ENCODE measurements at places on chromosomes 11 and 22.
A peak's percentile ranks its signal among the peaks of the same experiment; 100 is the strongest.

GRCh38 chr22:29693161-29693560, 26.6 kb upstream of the CABP7 start:
- no peak for DNase-seq

- DNase-seq, result no peak
Measured at GRCh38 chr11:4672470-4672869, 25.2 kb downstream of the OR51E2 start.

DNA sequence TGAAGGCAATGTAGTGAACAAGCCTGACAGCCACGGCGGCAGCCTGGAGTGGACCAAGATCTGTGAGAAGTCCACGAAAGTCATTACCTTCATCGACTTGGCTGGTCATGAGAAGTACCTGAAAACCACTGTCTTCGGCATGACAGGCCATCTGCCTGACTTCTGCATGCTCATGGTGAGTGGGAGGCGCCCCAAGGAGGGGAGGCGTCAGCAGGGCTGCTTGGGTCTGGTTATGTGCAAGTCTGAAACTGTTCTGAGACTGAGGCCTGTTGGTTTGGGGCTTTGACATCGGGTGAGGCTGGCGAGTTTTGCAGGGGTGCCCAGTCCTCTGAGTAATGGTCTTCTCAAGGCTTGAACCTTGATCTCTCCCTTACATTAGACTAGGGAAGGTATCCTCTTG, 11.1 kb downstream of the GTPBP1 start:
- no peak for DNase-seq

DNA sequence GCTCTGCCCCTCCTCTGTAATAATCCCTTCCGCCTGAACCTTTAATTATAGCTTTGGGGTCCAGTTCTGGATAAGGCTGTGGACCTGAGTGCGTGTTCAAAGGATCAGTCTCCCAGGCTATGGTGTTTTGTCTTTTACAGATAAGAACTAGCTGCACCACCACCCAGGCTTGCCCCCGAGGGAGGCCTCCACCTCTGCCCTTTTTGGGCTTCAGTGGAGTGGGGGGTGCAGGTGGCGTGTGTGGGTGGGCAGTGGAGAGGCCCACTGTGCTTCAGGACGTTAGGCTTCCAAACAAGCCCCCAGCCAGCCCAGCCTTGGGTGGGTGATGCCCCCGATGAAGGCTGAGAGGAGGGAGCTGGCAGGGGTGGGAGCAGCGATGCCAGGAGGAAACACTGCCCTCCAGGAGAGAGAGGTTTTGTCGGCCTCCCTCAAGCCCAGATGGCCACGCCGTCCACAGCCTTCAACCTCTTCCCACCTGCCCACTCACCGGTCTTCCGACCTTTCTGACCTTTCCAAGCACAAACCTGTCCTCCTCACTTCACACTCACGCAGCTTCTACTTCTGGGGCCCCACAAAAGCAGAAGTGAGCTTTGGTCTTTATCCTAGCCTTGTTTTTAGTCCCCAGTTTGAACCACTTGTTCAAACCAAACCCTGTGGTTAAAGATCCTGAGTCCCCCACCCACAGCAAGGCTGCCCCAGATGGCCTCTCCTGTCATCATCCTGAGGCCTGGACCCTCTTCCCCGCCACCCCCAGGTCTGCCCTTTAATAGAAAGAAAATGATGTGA, 20.4 kb downstream of the PSMD13 start:
- no peak for DNase-seq

GRCh38 chr22:38435010-38435409, 20.0 kb downstream of the KCNJ4 start:
- DNase-seq, result no peak

DNA sequence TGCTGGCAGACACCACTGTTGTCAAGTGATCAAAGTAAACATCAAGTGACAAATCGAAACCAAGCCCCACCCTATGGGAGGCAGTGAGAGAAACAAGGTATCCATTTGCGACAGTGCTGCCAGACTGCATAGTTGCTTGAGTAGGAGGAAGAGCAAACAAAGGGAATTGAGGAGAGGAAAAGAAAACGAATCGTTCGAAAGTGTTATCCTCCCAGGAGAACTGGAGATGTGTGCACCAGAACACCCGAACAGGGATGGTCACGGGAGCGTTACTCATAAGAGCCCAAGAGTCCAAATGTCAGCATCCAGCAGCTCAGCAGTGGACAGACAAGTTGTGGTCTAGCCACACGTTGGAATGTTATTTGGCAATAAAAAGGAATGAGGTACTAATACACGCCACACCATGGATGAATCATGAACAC, 58.4 kb upstream of the NUP50 start:
- no peak for DNase-seq

GRCh38 chr22:39250131-39250530, 5.3 kb upstream of the PDGFB start:
- no peak for DNase-seq

DNA sequence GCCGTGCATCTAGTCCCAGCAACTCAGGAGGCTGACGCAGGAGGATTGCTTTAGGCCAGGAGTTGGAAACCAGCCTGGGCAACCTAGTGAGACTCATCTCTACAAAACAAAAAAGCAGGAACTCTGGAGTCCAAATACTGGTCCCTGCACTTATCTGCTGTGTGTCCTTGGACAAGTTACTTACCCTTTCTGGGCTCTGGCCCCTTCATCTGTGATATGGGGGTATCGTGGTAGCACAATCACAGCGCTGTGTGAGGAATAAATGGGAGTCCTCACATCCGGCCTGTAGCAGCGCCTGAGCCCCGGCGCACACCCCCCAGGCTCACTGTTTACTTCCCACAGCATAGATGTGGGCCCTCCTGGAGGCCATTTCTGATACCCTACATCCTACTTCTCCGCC, 44.2 kb upstream of the MYH9 start:
- DNase-seq, result no peak

- peak; percentile 4 for DNase-seq
Measured at GRCh38 chr11:72576243-72576595, 98.0 kb downstream of the PDE2A start.

DNA sequence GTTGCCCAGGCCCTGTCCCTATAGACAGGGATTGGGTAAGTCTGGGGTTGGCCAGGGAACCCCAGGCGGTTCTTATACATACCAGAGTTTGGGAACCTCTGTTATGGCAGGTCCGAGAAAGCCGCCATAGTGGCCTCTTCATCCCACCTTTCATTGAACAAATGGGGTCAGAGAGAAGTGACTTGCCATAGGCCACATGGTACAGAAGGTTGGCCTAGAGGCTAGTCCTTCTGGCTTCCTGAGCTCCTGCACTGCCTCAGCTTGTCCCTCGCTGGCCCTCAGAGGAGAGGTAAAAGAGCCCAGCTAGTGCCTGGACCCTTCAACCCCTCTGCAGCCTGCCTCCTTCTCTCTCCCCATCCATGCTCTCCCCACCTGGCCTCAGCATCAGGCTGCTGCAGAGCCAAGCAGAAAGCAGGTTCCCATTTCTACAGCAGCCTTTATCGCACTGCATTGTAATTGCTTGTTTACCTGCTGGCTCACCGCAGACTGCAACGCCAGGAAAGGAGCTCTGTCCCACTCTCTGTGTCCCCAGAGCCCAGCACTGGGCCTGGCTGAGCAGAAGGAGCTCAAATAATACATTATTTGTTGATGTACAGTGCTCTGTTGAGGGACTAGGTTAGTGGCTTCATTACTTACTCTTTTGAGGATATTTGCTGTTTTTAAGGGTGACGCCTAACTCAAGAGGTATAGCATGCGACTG, 103.6 kb downstream of the TRIM29 start:
- no peak for DNase-seq

DNA sequence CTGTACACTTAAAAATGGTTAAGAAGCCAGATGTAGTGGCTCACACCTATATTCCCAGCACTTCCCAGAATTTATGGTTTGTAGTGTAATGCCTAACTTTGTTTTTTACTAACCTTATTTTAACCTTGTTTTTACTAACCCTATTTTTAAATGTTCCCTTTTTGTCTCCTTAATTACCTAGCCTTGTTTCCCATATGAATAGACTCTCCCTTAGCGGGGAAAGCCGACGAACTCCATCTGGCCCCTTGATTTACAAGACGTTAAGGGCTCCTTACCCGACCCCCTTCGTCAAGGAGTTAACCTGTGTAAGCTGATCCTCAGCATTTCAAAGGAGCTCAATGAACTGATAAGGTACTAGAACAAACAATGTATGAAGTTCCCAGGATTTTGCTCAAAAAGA, 17.1 kb downstream of the APOBEC3H start:
- DNase-seq, result no peak

GRCh38 chr22:42258126-42258525, 12.3 kb downstream of the TCF20 start:
- no peak for DNase-seq

- DNase-seq, result no peak
Measured at GRCh38 chr11:3982431-3982830, 112.2 kb upstream of the RRM1 start.

DNA sequence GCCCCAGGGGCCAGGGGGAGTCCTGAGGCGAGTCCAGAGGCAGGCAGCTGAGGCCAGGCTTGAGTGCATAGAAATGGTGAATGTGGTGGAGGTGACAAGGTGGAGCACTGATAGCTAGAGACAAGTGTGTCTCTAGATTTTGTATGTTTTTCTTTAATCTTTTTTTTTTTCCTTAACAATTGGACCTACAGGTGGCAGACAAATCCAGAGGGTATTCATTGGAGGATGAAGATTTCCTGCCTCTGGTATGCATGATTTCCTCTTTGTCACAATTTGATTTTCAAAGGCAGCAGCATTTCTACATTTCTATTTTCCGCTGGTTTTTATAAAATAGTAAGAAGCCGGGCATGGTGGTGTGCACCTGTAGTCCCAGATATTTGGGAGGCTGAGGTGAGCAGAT, 47.7 kb upstream of the DKK3 start:
- DNase-seq, result no peak

- no peak for DNase-seq
Measured at GRCh38 chr11:999009-999408, 37.5 kb downstream of the MUC6 start.

GRCh38 chr11:67267188-67268080, 1.2 kb downstream of the GRK2 start:
- DNase-seq, result no peak

GRCh38 chr11:64787526-64788320, 9.4 kb upstream of the SF1 start:
- DNase-seq, result peak; percentile 61

DNA sequence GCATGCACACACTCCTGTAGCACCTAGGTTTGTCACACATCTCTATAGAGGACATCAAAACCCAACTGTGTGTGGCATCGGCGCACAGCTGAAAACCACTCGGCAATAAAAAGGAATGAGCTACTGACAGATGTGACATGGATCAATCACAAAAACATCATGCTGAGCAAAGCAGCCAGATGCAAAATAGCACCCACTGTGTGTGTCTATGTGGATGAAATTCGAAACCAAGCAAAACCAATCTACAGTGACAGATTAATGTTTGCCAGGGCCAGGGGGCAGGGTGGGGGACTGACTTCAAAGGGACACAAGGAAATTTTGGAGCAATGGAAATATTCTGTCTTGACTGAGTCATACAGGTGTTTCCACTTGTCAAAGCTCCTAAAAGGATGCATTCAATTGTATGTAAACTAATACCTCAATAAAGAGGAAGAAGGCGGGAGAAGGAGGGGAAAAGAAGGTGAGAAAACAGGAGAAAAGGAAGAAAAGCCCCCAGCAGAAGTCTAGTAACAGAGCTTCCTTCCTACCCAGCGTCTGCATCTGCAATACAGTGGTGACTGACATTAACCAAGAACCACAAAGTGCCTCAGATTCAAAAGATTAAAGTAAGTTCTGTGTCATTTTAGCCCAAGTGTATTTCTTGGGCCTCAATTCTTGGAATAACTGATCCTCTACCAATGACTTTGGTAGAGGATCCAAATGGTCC, 49.8 kb downstream of the PACSIN2 start:
- peak; percentile 25 for DNase-seq

DNA sequence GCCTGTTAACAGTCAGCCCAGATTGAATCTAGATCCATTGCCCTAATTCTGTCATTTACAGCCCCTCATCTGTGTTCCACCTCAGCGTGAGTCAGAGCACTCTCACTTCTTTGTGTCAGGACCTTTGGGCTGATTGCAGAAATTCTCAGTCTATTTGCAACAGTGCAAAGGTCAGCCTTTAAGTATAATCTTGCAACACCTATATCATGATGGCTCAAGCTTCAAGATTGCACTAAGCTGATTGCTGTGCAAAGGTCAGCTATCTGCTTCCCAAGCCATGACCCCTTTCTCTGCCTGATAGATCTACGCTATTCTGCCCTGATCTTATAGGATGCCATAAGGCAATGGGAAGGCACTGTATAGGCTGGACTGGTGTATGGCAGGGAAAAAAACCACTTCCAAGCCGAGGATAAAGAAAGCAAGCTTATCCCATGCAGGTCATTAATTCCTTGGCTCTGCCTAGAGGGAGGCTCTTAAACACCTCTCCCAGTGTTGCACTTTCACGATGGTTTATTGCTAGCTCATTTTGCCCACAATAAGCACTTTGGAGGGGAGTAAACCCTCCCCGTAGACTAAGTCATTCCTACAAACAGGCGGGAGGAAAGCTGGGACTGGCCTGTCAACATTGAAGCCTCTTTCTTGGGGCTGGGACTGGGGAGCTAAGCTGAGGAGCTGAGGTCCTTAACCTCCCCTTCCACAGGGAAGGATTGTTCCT, 100.6 kb downstream of the RRAS2 start:
- no peak for DNase-seq

- peak; percentile 33 for DNase-seq
Measured at GRCh38 chr22:17920145-17920605, 104.2 kb downstream of the MICAL3 start.

DNA sequence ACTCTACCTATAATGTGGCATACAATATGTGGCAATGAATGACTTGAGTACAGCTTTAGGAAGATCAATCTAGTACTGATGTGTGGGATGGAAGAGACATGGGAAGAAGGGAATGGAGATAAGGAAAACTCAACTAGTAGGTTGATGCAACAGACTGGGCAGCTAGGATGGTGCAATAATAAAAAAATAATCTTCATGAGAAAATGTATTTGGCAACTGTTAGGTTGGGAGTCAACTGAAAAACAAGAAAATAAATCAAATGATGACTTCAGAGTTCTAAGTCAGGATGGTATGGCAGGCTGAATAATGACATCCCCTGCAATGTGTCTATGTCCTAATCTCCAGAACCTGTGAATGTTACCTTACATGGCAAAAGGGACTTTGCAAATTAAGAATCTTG, 236.8 kb upstream of the PITPNB start:
- no peak for DNase-seq

DNA sequence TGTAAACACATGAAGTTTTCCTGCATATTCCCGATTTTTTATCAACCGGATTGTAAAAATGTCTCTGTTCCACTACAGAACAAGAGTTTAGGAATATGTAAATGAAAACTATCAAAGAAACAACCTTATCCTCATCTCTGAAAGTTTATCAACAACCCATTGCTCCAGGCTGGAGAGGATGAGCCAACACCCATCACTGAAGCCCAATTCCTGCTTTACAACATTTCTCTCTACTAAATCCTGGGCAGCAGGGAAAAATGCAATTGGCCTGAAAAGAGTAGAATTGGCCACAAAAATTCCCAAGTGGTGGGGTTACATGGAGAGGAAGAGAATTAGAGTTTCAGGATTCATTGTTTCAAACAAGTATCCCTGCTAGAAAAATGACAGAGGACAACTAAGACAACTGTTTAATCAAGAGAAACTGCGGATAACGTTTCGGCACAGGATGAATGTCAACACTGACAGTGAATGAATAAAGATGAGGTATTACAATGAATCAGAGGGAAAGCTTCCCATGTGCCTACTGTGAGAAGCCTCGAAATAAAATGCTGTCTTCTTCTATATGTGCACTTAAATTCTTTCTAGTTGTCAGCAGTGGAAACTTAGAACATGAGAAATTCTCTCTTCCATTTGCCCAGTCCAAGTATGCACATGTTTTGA, 317.3 kb upstream of the ANO3 start:
- DNase-seq, result no peak

GRCh38 chr22:38416621-38417251, 38.3 kb downstream of the KCNJ4 start:
- no peak for DNase-seq

- no peak for DNase-seq
Measured at GRCh38 chr11:94150056-94150455, 21.4 kb downstream of the PANX1 start.

All from activated naive CD4-positive, alpha-beta T cell treated with anti-CD3 and anti-CD28 coated beads, Interleukin-2, amount 50 U/mL, for 72 hours (primary cell).